Hindlimb muscle (tissue), 1 donor: ENCODE measurements at places on chromosomes 4 and X. TPM values are rescaled to one million over a fixed set of nuclear protein-coding genes. Genes with fewer than 3 reads are reported as not detected.

The OPRPN gene
- polyA plus RNA-seq: not detected

The LDB2 gene
- polyA plus RNA-seq: 41.2 TPM

The CPXCR1 gene
- not detected for polyA plus RNA-seq

The PRKG2 gene
- 0.40 TPM for polyA plus RNA-seq

The EDNRA gene
- 20.0 TPM for polyA plus RNA-seq

The GPR78 gene
- 0.75 TPM for polyA plus RNA-seq

The CT55 gene
- polyA plus RNA-seq: not detected

The TCEAL6 gene
- polyA plus RNA-seq: not detected

The THAP9 gene
- 7.8 TPM for polyA plus RNA-seq

The GAGE12J gene
- not detected for polyA plus RNA-seq

The UCP1 gene
- polyA plus RNA-seq: not detected

The SH3D19 gene
- 26.1 TPM for polyA plus RNA-seq

The HPSE gene
- polyA plus RNA-seq: 0.86 TPM

The CDKL2 gene
- not detected for polyA plus RNA-seq

The LIMCH1 gene
- polyA plus RNA-seq: 122 TPM

The PRSS12 gene
- 3.9 TPM for polyA plus RNA-seq

The IL3RA gene
- polyA plus RNA-seq: 19.4 TPM

The MMRN1 gene
- polyA plus RNA-seq: 2.2 TPM

The WNK3 gene
- 2.0 TPM for polyA plus RNA-seq

The CT45A10 gene
- polyA plus RNA-seq: not detected

The TBC1D9 gene
- 15.8 TPM for polyA plus RNA-seq

The SASH3 gene
- polyA plus RNA-seq: 3.1 TPM

The RAB39B gene
- polyA plus RNA-seq: 0.40 TPM

The MAGEC3 gene
- 0.66 TPM for polyA plus RNA-seq

The ETFDH gene
- polyA plus RNA-seq: 17.6 TPM

The DMP1 gene
- not detected for polyA plus RNA-seq

The CACNA1F gene
- not detected for polyA plus RNA-seq

The ENOX2 gene
- 19.3 TPM for polyA plus RNA-seq

The UGT2B15 gene
- not detected for polyA plus RNA-seq

The ERAS gene
- polyA plus RNA-seq: not detected
